Stimulated activated CD4-positive, alpha-beta T cell treated with anti-CD3 and anti-CD28 coated beads, Interleukin-15, amount 100 ng/mL, for 1 hour (primary cell): ENCODE measurements at places on chromosomes 5 and 9.

- no peak for DNase-seq
Measured at GRCh38 chr5:92508271-92508670, 1072.7 kb downstream of the NR2F1-AS1 start.

DNA sequence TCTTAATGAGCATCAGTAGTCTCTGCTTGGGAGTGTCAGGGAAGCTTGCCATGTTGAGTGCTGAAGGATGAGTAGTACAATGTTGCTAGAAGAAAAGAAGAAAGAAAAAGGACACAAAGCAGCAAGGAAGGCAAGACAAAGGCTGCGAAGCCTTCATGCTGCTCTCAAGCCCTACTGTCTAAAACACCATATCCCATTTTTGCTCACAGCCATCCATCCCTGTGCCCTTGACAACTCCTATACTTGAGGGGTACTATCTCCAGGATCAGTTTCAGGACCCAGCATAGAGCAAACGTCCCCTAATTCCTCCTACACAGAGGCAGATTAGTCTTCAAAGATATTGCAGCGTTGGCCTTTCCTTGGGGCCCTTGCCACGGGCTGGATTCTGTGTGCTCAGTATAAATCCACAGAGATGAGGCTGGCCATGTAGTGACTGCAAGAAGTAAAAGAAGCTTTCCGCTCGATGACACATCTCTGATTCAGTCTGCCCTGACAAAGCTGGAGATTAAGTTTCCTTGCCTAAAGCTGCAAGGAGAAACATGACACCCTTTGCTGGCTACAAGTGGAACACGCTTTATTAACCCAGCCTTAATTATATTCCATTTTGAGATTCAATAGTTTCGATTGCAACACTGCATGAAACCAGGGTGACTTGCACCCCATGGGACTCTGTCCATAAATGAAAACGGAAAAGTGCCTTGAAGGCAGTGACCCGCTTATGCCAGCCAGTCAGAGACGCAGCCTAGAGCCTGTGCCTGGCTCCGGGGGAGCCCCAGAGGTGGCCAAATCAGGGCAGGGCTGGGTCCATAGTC is 304.6 kb downstream of the ACTL7B start:
- DNase-seq = no peak

- DNase-seq = no peak
Measured at GRCh38 chr5:57780306-57780960, 297.8 kb upstream of the ACTBL2 start.

DNA sequence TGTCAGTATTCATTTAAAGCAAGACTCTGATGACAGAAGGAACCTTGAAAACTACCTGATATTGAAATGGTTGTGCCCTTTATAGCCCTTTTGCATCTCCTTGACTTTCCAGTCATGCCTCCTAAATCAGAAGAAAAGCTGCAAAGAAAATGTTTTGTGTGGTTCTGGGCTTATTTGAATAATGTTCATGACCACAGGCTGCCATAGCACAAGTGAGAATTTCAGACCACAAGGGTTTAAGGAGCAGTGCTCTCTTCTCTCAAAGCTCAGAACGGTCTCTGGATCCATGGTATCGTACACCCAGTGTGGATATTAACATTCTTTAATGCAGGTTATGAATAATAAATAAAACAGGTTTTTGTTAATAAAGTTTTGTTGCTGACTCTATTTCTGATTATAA is 54.2 kb downstream of the GPR107 start:
- no peak for DNase-seq

- DNase-seq = no peak
Measured at GRCh38 chr5:126659805-126660482, 59.2 kb downstream of the PHAX start.

GRCh38 chr9:5671711-5672353 is 42.9 kb downstream of the RIC1 start:
- no peak for DNase-seq

DNA sequence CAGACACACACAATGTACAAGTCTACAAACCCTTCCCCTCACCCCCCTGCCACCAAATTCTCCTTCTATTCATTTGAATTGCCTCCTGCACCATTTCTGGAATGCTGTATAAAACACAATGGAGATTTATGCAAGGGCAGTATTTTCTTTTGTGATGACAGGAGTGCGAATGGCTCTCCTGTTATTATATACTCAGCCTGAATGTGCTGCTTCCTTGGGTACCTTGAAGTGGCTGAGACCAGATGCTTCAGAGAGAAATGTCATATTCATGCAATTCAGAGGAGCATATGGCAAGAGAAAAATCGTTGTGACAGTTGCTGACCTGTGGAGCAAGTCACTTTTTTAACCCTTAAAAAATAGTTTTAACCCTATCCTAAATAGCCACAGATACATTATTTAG is 468.0 kb upstream of the WWC1 start:
- no peak for DNase-seq
